ENCODE measurements at places on chromosomes 5 and 9.

- DNase-seq: no peak
Measured at GRCh38 chr5:62275581-62275980, 30.4 kb upstream of the KIF2A start.

DNA sequence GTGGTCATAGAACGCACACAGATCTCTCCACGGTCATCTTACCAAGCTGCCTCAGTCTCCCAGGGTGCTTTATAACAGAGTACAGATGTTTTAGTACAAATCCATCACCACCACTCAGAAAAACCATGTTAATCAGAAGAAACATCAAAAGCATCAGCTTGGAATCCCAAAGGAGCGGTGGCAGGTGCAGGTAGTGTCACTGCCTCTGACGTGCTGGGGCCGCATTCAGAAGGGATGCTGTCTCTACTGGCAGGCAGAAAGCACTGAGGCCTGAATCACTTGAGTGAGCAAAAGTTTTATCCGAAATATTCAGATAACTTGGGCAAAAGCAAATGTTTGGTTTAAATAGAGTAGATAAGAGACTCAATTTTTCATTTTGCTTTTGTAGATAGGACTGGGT, 448.4 kb upstream of the ZNF608 start:
- DNase-seq: no peak

DNA sequence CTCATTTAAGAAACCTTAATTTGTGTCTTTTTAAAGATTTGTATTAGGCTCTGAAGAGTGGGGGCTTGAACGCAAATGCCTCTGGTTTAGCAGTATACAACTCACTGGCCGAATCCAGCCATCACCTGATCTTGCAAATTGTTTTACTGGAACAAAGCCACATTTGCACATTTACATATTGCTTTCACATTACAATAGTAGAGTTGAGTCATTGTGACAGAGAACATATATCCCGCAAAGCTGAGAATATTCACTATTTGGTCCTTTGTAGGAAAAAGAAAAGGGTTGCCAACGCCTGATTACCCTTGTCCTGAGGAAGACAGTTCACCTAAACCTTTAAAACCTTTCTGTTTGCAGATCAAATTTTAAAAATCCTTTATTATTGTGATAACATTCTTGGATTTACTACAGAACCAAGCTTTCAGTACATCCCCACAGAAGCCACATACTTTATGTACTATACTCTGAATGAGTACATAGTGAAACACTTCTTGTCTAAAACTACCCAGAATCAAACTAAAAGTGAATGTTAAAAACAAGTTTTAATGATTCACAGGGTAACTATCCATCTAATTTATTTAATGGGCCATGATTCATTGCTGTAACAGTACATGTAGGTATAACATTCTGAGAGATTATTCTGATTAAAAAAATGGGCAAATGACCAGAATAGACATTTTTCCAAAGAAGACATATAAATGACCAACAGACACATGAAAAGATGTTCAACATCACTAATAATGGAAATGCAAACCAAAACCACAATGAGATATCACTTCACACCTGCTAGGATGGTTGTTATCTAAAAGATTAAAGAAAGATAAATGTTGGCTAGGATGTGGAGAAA, 161.0 kb downstream of the SLC25A46 start:
- DNase-seq: no peak

- no peak for DNase-seq
Measured at GRCh38 chr9:28289746-28290145, 716.5 kb upstream of the C9orf72 start.

GRCh38 chr5:91283899-91284298, 99.2 kb downstream of the ARRDC3 start:
- DNase-seq: no peak

GRCh38 chr5:75862872-75863271, 145.6 kb upstream of the POC5 start:
- DNase-seq: no peak

DNA sequence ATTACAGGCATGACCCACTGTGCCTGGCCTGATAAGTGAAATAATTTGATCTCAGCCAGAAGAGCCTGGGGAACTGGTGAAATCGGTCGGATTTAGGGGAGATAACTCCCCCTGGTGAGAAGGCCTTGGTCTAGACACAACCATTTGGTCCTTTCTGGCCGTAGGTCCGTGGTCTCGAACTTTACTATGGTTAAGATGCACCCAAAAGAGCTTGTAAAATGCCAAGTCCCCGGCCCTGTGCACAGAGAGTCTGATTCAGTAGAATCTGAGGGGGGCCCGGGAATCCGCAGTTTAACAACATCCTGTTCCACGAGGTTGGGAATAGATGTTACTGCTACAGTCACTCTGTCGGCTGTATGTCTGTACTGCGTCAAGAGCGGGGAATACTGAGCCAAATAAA, 140.7 kb downstream of the C9orf50 start:
- DNase-seq: no peak

- DNase-seq: no peak
Measured at GRCh38 chr9:114227288-114228015, 72.1 kb downstream of the COL27A1 start.

- no peak for DNase-seq
Measured at GRCh38 chr5:170332058-170332457, 34.5 kb upstream of the LCP2 start.

DNA sequence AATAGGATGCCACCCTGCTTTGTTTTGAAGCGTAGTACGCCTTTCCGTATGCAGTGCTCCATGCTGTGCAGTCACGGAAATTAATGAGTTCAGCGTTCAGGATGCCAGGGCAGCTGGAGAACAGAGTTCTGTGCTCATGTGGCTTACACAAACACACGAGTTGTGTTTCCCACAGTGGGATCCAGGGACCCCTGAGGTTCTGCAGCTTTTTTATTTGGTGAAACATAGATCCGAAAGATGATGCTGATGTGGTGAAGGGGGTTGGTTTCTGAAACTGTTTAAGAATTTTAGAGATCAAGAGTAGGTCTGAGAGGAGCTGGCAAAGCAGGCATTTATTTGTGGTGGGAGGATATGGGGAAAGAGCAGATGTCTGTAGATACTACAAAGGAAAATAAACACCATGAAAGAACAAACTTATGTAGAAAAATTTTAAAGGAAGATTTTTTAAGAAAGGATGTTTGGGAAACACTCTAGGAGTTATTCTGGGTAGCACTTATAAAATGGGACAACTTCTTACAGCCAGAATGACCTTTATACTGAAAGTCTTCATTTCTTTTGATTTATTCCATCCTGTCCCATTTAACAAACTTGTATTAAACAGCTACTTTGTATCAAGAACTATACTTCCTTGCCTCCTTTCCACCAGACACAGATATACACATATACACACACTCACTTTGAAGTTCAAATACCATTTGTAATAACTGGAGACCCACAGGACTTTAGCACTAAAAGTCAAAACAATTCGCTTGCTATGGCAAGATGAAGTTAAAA, 52.7 kb downstream of the ITGA1 start:
- no peak for DNase-seq

DNA sequence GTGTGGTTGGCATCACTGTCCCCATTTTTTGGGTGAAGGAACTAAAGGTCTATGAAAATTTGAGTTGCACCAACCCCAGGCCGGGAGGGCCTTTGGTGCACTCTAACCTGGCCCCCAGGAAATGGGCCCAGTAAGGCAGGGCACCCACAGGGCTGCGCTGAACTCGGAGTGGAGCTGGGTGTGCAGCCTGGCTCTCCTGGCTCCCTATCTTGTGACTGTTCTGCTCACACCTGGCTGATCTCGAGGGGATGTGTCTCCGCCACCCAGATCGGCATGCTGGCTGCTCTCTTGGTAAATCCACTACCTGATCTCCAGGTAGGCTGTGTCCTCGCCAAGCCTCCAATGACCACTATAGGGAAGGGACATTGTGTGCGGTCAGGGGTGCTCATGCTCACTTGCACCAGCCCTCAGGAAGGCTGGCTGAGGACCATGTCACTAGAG, 259.8 kb downstream of the NSG2 start:
- DNase-seq: no peak

GRCh38 chr5:140258016-140258415, 44.9 kb downstream of the PFDN1 start:
- DNase-seq: no peak

- no peak for DNase-seq
Measured at GRCh38 chr9:134568116-134568515, 73.5 kb upstream of the COL5A1 start.

GRCh38 chr9:132239518-132239917, 77.7 kb downstream of the NTNG2 start:
- no peak for DNase-seq

GRCh38 chr5:56123531-56124243, 109.4 kb downstream of the ANKRD55 start:
- DNase-seq: no peak

DNA sequence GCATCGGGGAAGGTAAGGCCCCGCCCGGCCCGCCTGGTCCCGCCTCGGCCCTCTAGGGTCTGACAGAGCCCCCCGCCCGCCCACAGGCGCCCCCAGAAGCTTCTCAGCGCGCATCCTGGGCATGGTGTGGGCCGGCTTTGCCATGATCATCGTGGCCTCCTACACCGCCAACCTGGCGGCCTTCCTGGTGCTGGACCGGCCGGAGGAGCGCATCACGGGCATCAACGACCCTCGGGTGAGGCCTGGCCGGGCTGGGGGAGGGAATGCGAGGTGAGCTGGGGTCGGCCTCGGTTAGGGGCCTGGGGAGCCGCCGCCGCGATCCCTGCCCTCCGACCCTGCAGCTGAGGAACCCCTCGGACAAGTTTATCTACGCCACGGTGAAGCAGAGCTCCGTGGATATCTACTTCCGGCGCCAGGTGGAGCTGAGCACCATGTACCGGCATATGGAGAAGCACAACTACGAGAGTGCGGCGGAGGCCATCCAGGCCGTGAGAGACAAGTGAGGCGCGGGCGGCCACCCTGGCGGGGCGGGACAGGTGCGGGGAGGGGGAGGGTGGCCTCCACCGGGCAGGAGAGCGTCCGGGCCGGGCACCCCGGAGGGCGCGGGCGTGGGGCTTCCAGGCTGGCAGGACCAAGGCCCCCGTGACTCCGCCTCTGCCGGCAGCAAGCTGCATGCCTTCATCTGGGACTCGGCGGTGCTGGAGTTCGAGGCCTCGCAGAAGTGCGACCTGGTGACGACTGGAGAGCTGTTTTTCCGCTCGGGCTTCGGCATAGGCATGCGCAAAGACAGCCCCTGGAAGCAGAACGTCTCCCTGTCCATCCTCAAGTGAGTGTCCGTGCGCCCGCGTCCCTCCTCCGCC, 7.1 kb downstream of the LRRC26 start:
- no peak for DNase-seq

GRCh38 chr5:139848508-139849100, 53.0 kb downstream of the PSD2 start:
- no peak for DNase-seq

DNA sequence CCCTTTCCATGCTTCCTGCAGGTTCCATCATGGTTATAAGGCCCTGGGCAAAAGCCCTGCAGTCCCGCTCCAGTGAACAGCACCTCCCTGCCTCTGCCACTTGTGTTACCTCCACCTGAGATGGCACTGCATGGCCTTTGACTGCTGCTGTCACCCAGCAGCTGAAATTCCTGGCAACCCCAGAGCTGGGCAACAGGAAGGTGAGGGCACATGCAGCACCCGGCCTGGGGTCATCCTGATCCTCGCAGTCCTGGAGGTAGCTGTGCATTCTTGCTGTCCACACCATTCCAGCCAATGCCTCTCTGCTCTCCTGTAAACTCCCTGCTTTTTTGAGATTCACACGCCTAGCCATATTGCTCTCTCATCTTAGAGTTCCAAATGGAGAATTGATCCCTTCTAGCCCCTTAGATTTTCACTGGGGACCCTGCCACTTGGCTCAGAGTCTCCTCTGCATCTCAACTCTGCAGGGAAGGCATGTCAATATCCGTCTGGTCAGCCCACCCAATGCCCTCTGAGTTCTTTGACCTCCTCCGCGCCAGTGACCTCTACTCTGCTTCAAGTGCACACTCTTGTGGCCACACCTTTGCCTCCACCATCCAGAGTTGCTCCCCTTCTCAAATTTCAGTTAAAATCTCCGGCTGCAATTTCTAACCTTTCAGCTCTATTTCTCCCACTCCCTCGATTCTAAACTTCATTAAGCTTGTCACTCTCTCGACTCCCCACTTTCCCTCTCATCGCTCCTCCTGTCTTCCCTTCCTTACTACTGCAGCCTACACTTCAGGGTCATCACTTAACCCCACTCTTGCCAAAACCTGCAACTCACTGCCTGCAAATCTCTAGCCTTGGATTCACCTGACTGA, 93.4 kb downstream of the ANKH start:
- DNase-seq: no peak

DNA sequence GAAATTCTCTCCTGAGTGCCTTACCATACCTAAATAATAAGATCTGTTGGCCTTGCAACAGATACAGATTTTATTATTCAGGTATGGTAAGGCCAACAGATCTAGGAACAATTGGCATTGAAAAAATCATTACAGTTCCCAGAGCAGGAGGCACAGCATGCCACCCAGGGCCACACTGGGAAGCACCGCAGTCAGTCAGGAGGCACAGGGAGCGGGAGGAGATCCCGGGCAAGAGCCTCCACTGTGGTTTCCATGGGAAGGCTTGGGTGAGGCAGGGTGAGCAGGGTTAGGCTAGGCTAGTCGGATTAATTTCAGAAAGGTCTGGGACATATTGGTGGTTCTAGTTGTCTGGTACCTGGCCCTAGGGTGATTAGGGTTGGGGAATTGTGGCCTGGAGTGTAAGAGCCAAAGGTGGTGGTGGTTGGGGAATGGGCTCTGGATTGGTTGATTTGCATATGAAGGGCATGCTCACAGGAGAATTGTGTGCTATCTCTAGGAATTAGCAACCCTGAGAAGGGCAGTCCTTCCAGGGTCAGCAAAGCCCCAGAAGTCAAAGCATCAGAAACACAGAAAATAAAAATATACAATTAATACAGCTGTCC, 111.4 kb downstream of the PDE8B start:
- DNase-seq: no peak

DNA sequence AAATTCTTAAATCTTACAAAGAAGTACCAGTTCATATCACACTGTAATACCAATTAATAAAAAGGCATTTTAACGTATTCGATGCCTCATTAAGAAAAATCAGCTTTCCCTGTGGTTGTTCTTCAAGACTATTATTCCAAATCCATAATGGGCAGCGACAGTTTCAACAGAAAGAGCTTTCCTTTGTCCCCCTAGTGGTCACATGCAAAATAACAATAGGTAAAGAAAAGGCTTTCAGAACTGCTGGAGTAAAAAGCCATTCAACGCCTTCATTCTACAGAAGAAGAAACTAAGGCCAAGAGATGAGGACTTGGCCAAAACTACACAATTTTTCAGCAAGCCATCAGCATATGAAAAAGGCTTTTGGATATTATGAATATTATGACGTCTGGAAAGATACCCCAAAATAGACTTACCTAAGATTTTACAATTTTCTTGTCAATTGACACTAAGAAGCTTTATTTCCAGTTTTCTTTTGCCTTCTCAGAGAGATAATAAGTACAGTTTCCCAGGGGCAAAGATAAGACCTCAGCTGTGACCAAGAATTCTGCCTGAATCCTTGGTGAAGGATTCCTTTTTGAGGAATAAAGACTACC, 6.7 kb upstream of the CDH6 start:
- no peak for DNase-seq

- no peak for DNase-seq
Measured at GRCh38 chr5:167577616-167578015, 713.8 kb upstream of the WWC1 start.

DNA sequence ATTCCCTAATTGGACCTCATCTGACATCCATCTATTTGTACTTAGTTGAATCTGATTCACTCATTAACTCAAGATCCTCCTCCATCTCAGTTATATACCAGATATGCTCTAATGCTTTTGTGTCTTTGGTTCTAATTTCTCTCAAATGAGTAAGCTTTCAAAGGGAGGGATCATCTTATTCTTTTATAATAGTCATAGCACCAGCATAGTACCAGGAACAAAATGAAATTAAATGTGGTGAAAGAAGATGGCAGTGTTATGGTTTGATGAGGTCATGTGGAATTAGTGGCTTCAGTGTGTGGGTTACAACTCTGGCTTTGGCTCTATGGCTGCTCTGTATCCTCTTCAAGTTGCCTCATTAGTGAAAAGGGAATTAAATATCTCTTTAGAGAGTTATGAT, 32.5 kb upstream of the ZNF366 start:
- no peak for DNase-seq

Measured in stimulated activated CD4-positive, alpha-beta T cell treated with anti-CD3 and anti-CD28 coated beads, Interleukin-1b, Interleukin-23, amount 100 ng/mL, for 1 hour (primary cell).